T-cell (primary cell): ENCODE measurements at places on chromosomes 2 and 18.

GRCh38 chr2:35114765-35115164 lies 1240.8 kb upstream of the CRIM1 start:
- DNase-seq: no peak

DNA sequence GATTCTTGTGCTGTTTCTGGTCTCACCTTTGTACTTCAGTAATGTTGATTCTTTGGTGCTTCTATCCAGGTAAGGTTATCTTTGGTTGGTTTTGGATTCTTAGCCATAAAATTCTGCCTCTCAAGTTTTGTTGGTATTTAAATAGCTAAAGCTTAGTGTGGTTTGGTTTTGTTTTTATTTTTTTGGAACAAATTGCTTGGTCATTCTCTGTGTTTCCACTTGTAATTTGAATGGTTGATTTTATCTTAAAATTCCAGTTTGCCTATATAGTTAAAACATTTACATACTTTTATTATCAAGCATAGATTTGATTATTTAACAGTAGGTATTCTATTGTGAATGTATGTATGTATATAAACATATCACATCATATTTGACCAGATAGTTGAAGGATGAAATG lies 6.6 kb downstream of the NCOA1 start:
- no peak for DNase-seq

GRCh38 chr2:235520787-235521186 lies 26.9 kb downstream of the AGAP1 start:
- DNase-seq: no peak

GRCh38 chr2:178395941-178396570 lies 54.9 kb downstream of the PRKRA start:
- DNase-seq: no peak

DNA sequence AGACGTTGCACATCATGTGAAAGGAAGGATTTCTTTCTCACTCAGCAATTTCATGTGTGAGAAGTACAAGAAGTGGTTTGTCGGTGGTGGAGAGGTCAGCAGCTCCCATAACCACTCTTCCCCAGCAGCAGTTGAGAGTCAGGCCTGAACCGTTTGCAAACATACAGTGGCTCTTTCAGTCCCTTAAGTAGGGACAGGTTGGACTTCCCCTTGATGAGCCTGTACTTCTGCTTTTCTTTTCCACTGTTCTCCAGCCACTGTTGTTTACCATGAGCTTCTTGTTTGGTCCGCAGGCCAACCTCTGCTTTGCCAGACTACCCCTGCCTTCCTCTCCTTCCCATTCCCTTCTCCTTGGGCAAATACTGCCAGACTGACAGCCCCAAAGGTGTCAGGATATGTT lies 391.3 kb upstream of the CELF4 start:
- no peak for DNase-seq
